ENCODE measurements at places on chromosomes 11 and 22. TPM values are rescaled to one million over a fixed set of nuclear protein-coding genes. Genes with fewer than 3 reads are reported as not detected.

Gene IL17REL
- not detected for total RNA-seq

Gene FAM76B
- total RNA-seq: 6.9 TPM

Gene CHRM1
- 0.05 TPM for total RNA-seq

Gene MYO18B
- not detected for total RNA-seq

Gene OR51E2
- not detected for total RNA-seq

Gene CHST1
- 1.1 TPM for total RNA-seq

Gene SAMM50
- total RNA-seq: 46.1 TPM

Gene JAM3
- total RNA-seq: 3.8 TPM

Gene POU2F3
- total RNA-seq: not detected

Gene NOX4
- not detected for total RNA-seq

Gene FERMT3
- total RNA-seq: 3.1 TPM

Gene GSTT2
- 0.24 TPM for total RNA-seq

Gene SYT12
- total RNA-seq: 13.6 TPM

Gene PLA2G3
- not detected for total RNA-seq

Gene C22orf31
- not detected for total RNA-seq

Gene LRP5
- 57.2 TPM for total RNA-seq

Gene CRYBB2
- total RNA-seq: not detected

Gene TRAF6
- 7.0 TPM for total RNA-seq

Gene FTH1
- total RNA-seq: 17,782 TPM

Gene HOATZ
- not detected for total RNA-seq

Gene SYT13
- total RNA-seq: 7.7 TPM

Gene ZNF214
- total RNA-seq: 0.76 TPM

Gene PLEKHB1
- 0.85 TPM for total RNA-seq

Gene OR5T3
- total RNA-seq: not detected

Gene TMEM218
- total RNA-seq: 20.9 TPM

Gene SBF2
- 13.4 TPM for total RNA-seq

Measured in A549 treated with RU486 at 1 μM for 4 hours (cell line).